NCI-H1048 (cell line): ENCODE measurements at places on chromosomes 2 and 18.

- DNase-seq: no peak
These were observed 5.9 kb downstream of the CERS6 start for GRCh38 chr2:168461942-168462331.

DNA sequence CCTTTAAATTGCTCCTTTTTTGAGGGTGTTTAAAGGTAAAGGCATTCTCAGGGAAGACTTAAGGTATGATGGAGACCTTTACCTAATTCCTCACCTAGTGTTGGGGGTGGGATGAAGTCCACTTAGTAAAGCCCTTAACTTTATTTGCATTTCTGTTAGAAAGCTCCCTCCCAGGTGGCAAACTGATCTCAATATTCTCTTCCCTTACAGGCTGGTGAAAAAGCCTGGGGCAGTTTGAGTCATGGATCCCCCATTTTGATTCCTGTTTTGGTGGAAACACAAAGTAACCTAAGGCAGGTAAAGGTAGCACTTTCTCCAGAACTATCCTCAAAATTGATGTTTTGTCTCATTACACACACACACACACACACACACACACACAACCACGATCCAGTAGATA is 33.8 kb upstream of the HNRNPA3 start:
- DNase-seq: no peak

DNA sequence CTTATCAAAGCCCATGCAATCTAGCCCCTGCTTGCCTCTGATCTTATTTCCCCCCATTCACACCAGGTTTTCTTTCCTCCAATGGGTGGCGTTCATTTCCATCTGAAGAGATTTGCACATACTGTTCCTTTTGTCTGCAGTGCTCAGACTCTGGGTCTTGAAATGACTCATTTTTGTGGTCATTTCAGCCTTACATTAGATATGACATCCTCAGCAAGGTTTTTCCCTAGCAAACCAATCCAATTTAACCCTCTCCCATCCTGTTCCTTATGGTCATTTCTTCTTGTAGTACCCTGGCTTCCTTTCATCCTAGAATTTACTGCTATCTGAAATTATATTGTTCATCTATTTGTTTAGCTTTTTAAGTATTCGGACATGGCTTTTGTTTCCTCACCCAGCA is 42.5 kb upstream of the SCN1A start:
- DNase-seq: no peak

GRCh38 chr18:43863180-43863579 is 585.9 kb upstream of the SYT4 start:
- no peak for DNase-seq

DNA sequence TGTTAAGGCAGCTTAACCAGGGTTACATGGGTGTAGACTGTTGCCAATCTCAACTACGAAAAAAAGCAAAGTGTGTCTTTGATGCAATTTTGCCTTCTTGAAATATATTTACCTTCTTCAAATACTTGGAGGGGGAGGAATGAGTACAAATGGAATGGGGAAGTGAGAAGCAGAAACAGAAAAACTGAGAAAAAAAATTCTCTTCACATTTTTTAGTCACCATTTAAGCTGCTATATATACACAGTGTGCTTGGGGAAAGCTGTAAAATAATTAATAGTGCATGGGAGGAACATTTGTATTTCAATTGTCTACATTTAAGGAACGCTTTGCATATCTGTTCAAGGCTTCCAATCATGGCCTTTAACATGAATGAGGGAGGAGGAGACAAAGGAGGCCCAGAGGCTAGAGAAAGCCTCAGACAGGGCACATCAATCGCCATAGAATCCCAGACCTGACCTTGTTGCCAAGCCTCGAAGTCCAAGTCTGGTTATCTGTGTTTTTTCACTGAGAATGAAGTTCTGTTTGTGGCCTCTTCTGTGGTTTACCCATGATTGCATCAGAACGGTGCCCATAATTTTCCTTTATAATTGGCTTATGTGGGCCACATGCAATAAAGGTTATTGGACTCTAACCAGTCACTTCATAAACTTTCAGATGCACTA is 158.6 kb downstream of the PIK3C3 start:
- no peak for DNase-seq

- DNase-seq: no peak
These were observed 86.6 kb upstream of the AFF3 start for GRCh38 chr2:100228967-100229366.

GRCh38 chr2:143117225-143117624 is 12.0 kb upstream of the ARHGAP15 start:
- DNase-seq: no peak

DNA sequence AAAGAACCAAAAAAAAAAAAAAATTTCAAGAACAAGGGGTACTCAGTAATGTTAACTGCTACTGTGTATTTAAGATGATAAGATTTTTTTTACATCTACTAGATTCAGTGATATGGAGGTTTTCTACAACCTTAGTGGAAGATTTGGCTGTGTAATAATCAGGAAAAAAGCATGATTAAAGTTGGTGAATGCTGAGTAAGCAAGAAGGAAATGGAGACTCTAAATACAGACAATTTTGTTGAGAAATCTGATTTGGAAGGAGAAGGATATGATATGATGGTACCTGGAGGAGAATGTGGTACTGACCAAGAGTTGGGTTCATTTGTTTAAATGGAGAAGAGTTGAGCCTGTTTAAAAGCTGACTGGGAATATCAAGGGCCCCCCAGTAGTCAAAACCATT is 125.1 kb downstream of the WDPCP start:
- DNase-seq: no peak

DNA sequence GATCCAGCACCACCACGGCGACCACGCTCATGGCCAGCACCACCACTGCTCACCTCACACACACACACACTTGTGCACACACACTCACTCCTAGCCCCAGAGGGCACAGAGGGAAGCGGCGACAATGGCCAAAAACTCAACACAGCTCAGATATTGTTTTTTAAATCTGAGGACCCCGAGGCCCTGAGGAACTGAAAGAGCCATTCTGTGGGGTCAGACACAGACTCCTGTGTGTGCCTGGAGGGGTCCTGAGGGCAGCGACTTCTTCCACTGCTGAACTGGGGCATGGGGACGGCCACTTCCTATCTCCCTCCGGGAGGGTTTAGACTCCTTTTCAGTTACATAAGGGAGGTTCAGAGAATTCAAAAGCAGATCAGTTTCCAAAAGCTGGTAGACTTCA is 116.6 kb upstream of the PXDN start:
- DNase-seq: no peak

- no peak for DNase-seq
These were observed 177.9 kb downstream of the CYRIA start for GRCh38 chr2:16487686-16488085.
